D721Med (cell line): ENCODE measurements at places on chromosomes 5 and 9.

DNA sequence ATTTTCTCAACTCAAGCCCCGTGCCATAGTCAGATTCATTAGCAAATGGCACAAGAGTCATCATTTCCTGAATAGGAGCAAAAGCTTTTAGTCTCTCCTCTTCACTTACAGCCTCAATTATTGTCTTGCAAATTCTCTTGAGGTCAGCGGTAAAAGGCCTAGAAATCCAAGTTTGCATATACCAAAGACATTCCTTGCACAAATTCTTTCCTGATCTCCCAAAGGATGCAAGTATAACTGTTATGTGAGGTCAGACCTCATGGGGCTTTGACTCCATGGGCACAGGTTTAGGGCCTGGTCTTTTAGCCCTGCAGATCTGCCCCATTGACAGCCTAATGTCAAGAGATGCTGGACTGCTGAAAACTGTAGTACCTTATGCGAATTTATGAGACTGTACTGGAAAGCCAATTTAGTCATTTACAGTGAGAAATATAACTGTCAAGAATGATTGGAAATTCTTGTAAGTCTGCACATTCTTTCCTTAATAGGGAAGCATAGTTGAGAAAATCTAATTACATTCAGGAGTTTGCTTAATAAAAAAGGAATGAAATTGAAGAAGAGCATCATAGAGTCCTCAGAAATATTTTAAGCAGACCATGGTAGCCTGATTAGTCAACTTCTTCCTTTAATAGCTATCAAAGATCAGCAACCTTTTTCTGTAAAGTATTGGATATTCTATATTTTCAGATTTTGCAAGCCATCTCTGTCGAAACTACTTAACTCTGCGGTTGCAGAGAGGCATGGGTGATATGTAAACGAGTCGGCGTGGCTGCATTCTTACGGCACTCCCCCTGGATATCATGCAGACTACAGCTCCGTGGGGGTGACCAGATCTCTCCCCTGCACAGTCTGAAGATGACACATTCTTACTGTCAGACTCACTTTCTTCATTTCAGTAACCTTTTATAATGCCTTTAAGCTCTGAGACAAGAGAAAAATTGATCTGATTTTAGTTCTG is 45.2 kb downstream of the GCNT4 start:
- no peak for DNase-seq

DNA sequence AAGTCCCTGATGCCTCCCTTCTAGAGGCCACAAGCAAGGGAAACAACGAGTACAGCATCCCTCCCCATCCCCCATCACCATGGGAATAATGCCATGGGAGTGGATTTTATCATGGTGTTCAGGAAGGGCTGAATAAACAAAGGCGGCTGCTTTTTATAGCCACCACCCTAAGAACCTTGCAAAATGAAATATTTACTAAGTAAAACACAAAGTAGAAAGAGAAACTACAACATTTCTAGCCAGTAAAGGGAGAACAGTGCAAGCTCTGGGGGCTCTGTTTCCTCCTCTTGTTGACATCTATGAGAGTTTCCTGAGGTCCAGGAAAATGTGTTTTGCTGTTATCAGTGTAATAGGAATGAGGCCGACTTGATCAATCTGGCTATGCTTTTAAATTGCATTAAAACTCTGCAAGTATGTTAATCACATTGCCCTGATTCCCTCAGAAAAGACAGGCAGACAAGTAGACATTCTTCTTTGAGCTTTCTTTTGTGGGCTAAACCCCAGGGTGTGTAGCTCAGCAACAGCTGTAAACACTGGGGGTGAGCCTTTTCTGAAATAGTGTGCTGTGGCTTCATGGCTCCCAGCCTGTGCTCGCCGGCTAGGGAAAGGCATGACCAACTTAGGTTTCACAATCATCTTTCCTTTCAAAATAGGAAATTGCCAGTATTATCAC is 31.1 kb downstream of the SV2C start:
- no peak for DNase-seq

GRCh38 chr5:110588286-110588980 is 138.0 kb downstream of the TMEM232 start:
- DNase-seq = no peak

GRCh38 chr5:41842777-41843176 is 27.4 kb downstream of the OXCT1 start:
- DNase-seq = no peak

- no peak for DNase-seq
These were observed 1.5 kb downstream of the PIP5K1B start for GRCh38 chr9:68706363-68707201.

GRCh38 chr5:111133436-111133751 is 41.2 kb downstream of the WDR36 start:
- no peak for DNase-seq

GRCh38 chr5:25056836-25057235 is 412.1 kb upstream of the CDH10 start:
- no peak for DNase-seq

DNA sequence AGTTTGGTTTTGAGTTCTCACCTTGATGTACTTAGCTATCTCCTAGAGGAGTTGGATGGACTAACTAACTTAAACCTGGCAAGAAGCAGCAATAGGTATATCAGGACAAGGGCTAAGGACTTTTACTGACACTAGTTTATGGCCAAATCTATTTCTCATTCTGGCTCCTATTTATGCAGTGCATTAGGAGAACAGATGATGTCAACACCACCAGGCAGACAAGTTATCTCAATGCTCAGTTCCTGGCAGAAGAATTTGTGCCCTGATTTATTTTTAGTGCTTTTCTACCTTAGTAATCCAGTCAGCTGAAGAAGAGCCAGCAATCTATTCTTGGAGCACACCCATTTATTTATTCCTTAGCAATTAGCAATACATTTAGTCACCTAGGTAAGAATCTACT is 30.7 kb upstream of the MYOT start:
- no peak for DNase-seq

DNA sequence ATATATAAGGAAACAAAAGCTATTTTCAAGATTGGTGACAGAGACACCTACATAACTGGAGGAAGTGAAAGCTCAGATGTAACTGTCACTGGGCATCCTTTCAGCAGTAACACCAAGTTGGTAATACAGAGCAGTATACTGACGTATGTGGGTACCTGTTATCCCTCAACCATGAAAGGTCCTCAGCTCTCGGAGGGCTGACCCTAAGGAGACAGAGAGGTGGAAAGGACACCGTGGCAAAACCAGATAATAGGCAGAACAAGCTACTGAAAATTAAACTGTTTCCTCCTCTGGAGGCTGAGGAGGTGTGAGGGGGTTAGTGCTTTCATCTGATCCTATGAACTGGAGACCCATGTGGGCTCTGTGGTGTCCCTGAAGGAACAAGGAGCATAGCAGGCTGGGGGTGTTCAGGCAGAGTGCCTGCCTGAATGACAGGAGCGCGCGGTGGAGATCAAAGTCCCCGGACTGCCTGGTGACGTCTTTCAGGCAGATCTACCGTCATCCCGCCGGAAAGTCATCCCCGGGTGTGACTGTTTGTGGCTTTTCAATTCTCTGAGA is 130.2 kb upstream of the FSTL4 start:
- no peak for DNase-seq

DNA sequence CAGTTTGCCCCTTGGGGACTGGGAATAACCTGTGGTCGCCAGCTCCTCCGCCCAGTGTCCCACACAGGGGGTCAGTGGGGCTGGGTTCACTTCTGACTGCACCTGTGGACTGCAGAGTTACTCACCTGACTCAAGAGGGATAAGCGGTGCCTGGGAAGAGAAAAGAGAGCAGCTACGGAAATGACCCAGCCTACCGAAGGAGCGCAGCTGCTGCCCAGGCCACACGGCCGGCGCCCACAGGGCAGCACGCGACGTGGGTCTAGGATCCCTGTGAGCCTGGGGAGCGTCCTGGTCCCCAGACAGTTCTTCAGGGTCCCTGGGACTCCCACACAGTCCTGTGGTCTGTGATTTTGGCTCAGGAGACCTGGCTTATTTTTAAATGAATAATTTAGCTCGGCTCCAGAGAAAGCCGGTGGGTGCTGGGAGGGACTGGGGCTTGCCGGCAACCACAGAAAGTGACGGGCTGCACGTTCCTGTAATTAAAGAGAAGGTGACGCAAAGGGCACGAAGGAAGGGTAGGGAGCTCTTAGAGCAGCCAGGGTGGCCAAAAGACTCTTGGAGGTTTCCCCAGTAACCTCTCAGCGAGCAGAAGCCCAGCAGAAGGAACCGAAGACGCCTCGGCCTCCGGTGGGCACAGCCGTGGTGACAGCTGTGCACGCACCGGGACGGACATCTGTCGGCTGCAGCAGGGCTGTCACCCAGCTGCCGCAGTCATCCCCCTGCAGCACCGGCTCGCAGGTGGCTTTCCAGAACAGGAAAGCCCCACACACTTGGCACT is 97.5 kb upstream of the FCN2 start:
- DNase-seq = no peak

- DNase-seq = no peak
These were observed 33.1 kb downstream of the RPS23 start for GRCh38 chr5:82244854-82245635.

DNA sequence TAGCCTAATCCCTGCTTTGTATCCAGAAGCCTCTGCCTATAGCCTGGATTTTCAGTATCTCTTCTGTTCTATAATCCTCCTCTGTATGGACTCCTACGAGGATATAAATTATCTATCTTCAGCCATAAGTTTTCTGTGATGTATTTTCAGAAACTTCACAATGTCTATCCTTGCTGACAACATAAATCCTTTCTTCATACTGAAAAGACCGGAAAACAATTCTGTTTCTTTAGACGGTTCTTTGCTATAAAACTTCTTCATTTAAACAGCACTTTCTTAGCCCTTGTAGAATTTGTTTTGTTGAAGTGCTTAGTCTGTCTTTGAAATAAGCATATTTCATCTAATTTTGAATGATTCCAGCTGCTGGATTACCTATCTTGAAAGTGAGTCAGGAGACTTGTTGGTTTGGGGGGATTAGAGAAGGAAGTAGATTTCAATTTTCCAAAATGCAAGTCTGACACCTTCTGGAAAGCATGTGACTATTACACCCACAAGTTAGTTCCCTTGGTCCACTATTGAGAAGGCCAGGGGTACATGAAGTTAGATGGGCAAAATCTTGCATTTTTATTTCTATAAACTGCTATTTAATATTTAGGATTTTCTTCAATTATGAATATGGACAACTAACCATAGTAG is 96.3 kb upstream of the RANBP3L start:
- DNase-seq = no peak

DNA sequence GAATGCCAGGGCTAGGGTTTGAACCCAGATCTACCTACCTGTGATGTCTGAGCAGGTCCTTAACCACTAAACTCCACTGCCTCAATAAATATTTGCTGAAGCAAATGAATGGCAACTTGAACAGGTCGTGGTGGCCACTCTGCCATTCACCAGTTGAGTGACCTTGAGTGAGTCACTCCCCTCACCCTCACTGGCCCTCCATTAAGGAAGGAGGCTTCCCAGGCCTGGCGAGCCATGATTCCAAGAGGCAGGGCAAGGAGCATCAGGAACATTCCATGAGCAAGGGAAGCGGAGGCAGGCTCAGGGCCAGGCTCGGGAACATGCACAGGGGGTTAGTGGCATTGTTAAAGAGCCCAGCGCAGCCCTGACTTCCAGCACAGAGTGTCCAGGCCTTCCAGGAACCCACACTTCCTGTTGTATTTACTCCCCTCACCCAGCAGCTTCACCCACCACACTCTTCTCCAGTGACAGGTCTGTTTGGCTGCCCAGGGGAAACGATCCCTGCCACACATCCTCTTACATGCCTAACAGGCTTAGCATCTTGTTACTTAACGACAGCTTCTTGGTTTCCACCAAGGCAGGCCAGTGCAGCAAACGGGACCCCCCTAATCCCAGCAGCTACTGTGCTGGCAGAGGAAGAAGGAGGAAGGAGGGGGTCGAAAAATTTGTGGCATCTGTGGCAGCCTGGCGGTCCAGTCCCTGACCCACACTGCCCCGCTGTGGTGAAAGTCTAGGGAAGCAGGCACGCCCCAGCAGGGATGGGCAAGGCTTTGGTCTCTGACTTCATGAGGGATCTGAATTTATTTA is 43.7 kb upstream of the TTC1 start:
- no peak for DNase-seq
